Ascending aorta (tissue), 2 donors: ENCODE measurements at places on chromosomes 2 and 18. TPM values are rescaled to one million over a fixed set of nuclear protein-coding genes. Genes with fewer than 3 reads are reported as not detected.

CD8A gene
- 17.7 TPM for total RNA-seq

- DNase-seq: no peak
- no peak overlapping the region for H3K4me3 ChIP-seq
- no peaks in the 10 kb centered on the region for H3K36me3 ChIP-seq
- no peaks in the 10 kb centered on the region for H3K27me3 ChIP-seq
- H3K27ac ChIP-seq: no peak overlapping the region
Observed at GRCh38 chr2:133773854-133774653, 205.8 kb upstream of the NCKAP5 start.

DNA sequence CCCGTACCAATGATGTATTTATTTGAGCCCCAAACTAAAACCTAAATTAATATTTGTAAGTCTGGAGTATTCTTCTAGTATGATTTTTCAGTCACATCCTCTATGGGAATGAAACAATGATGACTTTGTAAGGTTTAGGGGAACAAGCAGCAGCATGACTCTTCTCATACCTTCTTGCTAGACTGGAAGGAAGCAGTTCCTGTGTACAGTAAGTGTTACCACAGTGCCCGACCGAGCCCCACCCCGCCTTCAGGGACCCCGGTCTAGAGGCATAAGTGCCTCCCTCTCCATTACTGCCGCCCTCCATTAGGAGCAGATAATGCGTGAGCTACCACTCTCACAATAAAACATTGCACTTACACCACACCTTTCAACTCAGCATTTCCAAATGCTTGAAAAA lies 599.3 kb downstream of the ARHGAP15 start:
- no peak for DNase-seq
- H3K4me3 ChIP-seq: no peak overlapping the region
- H3K36me3 ChIP-seq: no peaks in the 10 kb centered on the region

DNA sequence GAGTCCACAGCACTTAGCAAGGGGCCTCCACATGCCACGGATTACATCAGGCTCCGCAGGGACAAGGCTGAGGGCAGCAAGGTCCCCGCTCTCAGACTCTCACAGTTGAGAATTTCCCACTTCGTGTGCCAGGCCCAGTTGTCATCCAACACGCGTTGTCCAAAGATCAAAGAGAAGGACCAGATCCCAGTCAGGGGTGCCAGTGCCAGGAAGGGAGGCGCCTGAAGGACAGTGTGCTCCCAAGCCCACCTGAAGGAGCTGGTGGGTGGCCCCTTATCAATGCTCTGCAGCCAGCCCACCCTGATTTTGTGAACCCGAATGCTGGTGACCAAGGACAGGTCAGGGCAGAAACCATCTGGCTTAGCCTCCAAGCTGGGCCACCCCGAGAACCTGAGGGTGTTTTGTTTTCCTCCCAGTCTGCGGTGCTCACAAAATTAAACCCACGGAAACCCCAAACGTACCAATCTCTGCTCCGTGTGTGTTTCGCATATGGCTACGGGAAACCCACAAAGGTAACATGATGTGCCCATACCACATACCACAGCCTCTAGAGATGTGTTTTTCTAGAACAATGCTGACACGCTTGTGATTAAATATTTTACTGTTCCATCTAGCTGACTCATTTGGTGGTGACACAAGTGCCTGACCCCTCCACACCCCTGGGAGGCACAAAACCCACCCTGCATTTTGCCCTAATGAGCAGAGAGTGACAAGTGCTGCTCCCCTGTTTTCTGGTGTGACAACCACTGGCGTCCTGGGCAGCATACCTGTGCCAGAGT lies 24.5 kb downstream of the CRACDL start:
- H3K27ac ChIP-seq: no peak overlapping the region
- DNase-seq: no peak
- no peak overlapping the region for H3K4me3 ChIP-seq
- H3K27me3 ChIP-seq: no peaks in the 10 kb centered on the region
- H3K4me1 ChIP-seq: peaks cover 13% of the 10 kb centered on the region
